8988T (cell line): ENCODE measurements at places on chromosomes 11 and 22.

DNA sequence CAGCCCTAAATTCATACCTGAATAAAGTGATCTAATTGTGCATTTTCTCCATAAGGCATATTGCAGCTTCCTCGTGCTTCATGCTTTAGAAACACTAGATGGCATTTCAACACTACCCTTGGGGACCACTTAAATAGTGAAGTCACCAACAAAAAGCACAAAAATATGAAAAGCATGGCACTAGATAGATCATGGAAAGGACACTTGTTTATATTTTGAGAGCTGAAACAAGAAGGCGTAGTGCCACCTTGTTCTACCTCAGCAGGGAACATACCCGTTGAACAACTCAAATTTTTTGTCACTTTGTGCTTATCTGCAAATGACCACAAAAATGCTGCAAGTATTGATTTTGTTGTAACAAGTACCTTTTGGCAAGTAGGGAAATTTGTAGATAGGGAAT lies 8.6 kb downstream of the TBCEL start:
- no peak for DNase-seq

GRCh38 chr11:122910775-122911174 lies 28.2 kb downstream of the JHY start:
- no peak for DNase-seq

GRCh38 chr22:48718818-48719500 lies 1108.7 kb downstream of the BRD1 start:
- DNase-seq: no peak

- DNase-seq: no peak
Measured at GRCh38 chr22:19776433-19777031, 16.0 kb downstream of the TBX1 start.

GRCh38 chr11:83057721-83058120 lies 14.0 kb downstream of the RAB30 start:
- no peak for DNase-seq

- DNase-seq: no peak
Measured at GRCh38 chr22:40726514-40726913, 47.2 kb downstream of the MCHR1 start.

DNA sequence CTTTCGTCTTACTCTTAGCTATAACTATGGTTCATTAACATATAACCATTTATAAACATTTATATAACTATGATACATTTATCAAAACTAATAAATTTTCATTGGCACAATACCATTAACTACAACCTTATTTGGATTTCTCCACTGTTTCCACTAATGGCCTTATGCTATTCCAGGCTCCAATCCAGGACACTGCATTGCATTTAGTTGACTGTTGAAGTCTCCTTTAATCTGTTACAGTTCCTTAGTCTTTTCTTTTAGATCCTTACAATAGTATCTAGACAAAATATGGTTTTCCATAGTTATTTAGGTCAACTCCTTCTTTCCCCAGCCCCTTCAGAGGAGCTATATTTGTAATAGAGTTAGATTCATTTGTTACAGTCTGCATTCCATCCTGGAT lies 47.2 kb downstream of the CCDC34 start:
- DNase-seq: no peak

- DNase-seq: no peak
Measured at GRCh38 chr11:31442086-31442485, 67.3 kb downstream of the IMMP1L start.

DNA sequence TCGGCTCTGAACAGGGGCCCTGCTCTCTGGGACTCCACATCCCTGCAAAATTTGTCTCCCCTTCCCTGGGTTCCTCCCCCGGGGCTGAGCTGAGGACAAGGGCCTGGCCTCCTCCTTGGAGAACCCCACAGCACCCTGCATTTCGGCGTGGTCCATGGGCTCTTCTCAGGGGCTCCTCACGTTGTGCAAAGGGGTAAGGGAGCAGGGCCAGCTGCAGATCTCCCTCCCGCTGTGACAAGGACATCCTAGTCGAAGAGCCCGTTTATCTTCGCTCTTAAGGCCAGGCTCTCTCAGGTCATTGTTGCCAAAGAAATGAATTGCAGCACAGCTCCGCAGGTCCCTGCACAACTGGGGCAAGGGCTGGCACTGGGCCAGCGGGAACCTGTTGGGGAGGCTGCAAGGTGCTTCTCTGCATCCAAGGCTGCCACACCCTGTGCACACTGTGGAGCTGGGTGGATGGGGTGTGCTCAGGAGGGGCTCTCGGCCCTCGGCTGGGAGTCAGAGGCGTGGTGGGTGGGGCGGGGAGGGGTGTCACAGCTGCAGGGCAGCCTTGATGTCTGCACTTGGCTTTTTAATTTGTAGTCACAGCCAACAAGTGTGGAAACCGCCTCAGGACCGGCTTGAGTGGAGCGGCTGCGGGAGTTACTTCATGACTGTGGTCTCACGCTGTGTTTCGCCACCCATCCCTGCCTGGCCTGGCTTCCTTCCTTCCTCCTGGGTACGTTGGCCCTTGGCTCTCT lies 26.6 kb upstream of the SEPTIN5 start:
- DNase-seq: no peak

DNA sequence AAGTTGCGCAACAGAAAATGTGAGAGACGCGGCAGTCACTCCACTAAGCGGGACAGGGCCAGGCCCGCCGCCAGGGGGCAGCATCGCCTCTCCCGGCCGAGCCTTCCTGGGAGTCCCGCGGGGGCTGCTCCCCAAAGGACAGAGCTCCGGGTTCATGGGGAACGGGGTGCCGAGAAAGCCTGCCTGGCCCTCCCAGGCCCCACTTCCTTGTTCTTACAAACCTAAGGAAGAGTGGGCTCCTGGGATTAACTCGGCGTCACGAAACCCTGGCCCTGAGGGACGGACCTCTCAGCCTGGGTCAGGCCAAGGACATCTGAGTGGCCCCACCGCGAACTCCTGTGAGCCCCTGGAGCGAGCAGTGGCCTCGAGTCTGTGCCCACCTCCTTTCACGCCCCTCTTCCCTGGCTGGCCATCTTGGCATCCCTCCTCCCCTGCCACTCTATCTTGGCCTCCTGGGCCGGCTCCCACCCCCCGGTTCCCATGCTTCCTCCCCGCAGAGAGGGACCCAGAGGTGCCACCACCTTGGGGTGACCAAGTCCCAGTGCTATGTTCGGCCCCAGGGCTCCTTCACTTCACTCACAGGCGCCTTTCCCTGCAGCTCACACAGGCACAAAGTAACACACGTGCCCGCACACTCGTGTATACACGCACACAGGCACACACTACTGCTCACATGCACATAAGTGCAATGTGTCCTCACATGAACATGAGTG lies 99.9 kb upstream of the FGF3 start:
- DNase-seq: peak; percentile 75

GRCh38 chr22:42430528-42431125 lies 1.6 kb downstream of the NFAM1 start:
- DNase-seq: no peak

DNA sequence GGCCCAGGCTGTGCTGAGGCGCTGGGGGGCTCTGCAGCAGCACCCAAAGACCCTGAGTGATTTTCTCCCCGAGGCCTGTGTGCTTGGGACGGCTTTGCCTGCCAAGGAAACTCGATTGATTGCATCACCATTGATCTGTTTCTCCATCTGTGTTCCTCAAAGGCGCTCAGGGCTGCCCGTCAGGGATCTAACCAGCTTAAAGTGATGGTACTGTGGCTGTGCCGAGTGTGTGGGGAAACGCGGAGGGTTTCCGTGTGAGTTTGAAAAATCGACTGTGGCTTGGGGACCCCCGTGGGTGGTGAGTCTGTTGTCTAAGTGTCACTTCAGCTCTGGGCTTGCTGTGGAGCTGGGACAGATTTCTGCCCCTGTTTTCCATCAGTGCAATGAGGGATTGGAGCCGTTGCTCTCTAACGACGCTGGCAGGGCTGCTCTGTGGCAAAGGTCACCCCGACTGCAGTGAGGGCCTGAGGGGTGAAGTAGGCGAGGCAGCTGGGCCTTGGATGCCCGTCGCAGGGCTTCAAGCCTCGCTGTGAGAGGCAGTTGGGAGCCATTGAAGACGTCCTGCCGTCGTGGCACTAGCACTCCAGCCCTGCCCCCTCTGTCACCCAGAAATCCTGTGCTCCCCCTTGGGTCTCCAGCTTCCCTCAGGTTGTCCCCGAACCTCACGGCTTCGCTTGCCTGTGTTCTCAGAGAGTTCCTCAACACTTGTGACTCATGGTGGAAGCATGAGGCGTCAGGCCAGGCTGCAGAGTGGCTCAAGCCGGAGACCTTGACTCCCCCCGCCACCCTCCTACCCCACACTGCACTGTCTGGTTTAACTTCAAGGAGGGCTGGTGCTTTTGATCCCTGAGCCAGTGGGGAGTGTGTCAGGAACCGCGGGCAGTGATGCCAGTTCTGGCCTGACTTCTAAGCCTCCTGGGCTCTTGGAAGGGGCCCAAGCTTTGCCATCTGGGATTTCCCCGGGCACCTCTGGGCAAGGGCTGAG lies 21.8 kb downstream of the CACNA1I start:
- peak; percentile 65 for DNase-seq

DNA sequence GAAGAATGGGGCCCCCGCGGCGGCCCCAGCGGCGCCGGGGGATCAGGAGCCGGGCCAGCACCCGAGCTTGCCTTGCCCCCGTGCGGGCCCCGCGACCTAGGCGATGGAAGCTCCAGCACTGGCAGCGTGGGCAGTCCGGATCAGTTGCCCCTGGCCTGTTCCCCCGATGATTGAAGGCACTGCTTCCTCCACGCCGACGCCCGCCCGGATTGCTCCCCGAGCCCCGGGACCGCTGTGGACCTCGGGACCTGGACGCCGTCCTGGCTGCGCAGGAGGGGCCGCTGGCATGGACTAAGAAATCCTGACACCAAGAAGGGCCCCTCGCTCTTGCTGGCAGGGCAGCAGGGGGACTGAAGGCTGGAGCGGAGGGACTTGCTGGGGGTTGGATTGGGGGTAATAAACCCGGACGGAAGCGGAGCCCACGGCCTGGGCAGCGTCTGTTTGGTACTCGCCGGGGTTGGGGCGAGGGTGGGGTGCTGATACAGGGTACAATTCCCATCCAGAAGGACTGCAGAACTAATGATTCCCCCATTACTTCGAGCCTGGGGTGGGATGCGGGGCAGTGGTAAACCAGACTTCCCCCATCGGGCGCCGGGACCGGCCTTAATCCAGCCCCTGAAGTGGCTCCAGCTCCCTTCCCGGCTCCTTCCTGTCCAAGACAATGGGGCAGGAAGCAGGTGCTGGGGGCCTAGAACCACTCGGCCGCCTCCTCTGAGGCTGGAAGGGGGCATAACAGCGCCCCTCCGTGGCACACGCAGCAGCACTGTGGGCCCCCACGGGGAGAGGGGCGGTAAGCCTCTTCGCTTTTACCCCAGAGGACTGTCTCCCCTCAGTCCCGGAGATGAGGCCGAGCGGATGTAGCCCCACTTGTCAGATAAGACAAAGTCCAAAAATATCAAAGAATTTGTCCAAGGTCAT lies 1.0 kb downstream of the CCDC85B start:
- peak; percentile 79 for DNase-seq

GRCh38 chr22:23176645-23177027 lies 3.7 kb upstream of the BCR start:
- DNase-seq: no peak

- DNase-seq: no peak
Measured at GRCh38 chr11:20163783-20164481, 3.7 kb upstream of the DBX1 start.

DNA sequence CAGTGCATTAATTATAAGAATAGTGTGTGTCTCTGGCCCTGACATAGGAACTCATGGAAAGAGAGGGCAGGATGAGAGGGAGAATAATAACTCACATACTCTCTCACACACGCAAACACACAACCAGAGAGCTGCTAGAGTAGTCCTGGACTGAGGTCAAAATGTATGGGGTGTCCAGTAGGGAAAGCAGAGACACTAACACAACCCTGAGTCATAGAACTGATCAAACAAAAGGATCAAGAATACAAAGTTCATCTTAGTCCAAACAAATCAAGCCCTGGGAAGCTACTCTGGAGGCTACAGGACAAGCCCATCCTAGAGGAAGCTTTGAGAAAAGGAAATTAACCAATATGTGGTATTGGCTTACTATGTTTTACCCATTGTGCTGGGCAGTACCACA lies 178.5 kb upstream of the GUCY1A2 start:
- DNase-seq: no peak

DNA sequence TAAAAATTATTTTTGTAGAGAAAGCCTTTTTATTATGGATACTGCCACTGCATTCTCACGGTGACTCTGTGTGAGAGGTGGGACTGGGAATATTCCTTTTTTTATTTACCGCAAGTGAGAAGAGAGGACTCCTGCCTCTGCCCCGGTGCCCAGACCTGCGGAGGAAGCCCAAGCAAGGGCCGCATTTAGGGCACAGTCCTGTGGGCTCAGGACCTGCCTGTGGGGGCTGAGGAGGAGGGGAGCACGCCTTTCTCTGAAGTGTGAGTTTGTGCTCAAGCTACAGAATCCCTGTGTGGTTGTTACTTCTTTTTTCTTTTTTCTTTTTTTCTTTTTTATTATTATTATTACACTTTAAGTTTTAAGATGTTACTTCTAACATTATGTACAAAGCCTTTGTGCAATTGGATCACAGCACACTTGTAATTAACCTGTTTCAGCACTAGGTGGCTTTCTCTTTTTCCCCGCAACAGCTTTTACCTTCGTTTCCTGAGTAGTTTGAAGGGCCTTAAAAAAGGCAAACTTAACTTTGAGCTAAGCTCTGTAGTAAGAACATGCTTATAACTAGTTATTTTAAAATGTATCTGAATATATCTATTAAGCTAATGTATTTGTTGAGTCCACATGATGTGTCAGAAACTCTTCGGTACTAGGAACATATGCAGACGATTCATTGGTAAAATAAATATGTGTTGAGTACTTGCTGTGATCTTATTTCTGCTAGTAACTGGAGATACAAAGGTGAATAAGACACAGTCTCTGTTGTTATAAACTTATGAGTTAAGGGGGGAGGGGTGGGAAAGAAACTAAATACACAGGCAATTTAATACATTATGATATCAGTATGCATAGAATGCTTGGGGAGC lies 18.3 kb downstream of the AMOTL1 start:
- DNase-seq: no peak

- DNase-seq: no peak
Measured at GRCh38 chr22:49349841-49350381, 477.8 kb downstream of the BRD1 start.

DNA sequence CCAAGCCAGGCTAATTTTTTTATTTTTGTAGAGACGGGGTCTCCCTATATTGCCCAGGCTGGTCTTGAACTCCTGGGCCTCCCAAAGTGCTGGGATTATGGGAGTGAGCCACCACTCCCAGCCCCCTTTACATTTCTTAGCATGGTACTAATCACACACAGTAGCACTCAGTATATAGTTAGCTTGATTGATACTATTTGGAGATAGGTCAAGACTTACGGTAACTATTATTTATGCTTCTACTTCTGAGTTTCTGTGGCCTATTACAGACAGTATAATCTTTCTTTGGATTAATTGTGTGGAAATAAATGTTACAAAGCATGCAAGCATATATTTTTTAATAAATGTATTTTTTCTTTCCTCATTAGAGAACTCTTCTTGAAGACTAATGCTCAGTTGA lies 192.2 kb downstream of the UVRAG start:
- no peak for DNase-seq

DNA sequence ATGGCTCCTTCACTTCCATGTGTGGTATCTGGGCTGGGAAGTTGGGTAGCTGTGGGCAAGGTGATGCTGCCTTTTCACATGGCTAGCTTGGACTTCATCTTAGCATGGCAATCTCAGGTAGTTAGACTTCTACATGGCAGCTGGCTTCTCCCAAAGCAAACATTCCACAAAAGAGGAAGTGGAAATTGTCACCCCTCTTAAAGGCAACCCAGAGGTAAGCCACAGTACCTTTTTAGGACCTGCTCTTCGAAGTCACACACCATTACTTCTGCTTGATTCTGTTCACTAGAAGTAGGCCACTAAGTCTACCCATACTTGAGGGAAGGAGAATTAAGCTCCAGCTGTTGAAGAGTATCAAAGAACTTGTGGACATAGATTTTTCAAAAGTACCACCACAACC lies 25.9 kb downstream of the TUG1 start:
- DNase-seq: no peak

- DNase-seq: peak; percentile 14
Measured at GRCh38 chr11:88174709-88175568, at the start of gene RAB38. Gene RAB38 (minus strand): TSS chr11:88175443. CDS start chr11:88175384, 59 bp downstream.
